Activated CD4-positive, alpha-beta T cell treated with anti-CD3 and anti-CD28 coated beads for 24 hours (primary cell): ENCODE measurements at places on chromosomes 4 and X.

DNA sequence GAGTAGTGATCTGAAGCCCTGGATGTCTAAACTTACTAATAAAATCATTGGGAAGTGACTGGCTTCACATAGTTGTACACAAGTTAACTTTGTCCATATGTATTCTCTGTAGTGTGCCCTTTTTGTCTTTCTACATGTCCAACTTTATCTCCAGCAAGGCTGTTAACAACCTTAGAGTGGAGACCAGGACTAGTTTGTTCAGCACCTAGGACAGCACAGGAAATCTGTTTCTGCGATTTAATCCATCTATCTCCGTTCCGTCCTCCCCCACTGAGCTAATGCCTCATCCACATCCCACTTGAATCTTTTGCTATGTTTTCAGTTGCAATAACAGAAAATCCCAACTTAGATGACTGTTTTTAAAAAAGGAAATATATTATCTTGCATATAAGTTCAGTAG lies 3.4 kb upstream of the ARR3 start:
- DNase-seq: no peak

- no peak for DNase-seq
Observed at GRCh38 chr4:83388313-83388676, 53.6 kb upstream of the HPSE start.

DNA sequence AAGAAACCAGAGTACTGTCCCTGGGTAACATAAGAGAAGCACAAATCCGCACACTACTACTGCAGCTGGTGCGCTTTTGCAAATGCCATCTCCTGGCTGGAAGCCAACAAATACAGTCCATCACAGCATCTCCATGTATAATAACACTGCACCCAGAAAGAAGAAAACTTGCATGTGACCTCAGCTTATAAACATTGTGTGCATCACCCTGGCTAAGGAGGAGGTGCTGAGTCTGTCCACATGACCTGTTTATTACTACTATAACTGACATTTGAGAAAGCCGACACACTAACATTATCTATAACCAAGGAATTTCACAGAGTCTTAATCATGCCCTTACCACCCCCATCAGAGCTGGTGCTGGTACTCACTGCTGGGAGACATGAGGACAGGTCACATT lies 516.8 kb downstream of the CFAP47 start:
- DNase-seq: no peak

DNA sequence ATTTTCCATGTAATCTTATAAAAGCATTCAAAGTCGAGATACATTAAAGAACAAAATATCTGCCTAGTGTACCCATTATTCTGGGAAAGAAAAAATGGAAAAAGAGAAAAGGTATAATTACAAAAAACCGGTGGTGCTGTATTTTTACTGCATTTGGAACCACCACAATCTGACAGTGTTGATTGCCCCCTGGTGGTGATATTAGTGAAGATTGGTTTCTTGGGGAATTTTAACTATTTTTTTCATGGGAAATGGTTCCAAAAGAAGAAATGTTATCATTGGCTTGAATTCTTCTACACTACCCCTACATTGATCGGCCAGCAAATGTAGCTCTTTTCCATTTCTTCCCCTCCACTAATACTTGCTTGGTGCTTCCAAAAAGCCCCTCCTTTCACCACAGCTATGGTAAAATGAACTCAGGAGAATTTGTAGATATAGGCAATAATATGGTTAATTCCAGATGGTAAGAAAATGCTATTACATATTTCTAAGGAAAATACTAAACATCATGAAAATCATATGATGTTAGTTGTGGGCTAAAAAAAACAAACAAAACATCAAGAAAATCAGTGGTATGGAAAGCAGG lies 50.0 kb downstream of the COX18 start:
- peak; percentile 9 for DNase-seq

GRCh38 chr4:139275281-139275735 lies 4.7 kb downstream of the MGARP start:
- DNase-seq: no peak

- no peak for DNase-seq
Observed at GRCh38 chrX:24594501-24594900, 52.6 kb downstream of the PCYT1B start.

DNA sequence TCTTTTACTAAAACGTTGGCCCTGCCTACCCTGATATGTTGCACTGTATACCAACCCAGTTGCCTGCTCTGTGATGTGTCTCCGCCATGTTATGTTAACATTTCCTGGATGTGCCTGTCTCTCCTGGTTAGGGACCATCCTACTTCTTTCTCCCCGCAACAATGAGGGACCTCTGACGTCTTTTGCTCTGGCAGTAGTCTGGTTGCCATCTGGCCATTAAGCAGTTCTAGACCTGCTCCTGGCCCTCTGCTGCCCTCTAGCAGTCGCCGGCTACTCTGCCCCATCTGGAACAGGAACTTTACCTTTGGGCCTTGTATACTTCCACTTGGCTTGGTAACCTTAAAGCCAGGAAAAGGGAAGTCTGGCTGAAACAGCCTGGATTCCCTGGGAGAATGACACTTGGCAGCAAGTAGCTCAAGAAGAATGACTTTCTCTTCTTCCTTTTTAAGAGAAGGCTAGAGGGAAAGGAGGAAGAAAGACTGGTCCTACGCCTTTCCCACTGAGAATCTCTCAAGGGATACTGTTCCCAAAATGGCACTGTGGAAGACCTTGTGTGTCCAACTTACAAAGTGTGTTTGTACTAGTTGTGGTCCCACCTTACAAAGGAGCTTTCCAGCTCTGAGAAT lies 63.5 kb downstream of the GPC3 start:
- peak; percentile 11 for DNase-seq

- DNase-seq: no peak
Observed at GRCh38 chr4:83046693-83047473, 11.9 kb downstream of the COPS4 start.

DNA sequence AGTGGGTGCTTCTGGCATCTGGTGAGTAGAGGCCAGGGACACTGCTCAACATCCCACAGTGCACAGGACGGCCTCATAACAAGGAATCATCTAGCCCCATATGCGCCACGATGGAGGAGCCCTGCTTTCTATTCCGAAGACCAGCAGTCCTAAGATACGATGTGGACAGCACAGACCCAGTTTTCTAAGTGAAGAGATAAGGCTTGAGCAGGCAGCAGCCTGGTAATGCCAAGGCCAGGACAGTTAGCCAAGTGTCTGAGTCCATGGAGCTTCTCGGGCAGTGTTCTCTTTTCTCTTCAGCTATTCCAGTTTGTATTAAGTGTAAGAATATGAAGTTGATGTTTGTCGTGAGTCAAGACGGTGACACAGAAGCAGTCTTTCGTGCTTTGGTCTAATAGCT lies 112.7 kb downstream of the TBL1X start:
- no peak for DNase-seq

DNA sequence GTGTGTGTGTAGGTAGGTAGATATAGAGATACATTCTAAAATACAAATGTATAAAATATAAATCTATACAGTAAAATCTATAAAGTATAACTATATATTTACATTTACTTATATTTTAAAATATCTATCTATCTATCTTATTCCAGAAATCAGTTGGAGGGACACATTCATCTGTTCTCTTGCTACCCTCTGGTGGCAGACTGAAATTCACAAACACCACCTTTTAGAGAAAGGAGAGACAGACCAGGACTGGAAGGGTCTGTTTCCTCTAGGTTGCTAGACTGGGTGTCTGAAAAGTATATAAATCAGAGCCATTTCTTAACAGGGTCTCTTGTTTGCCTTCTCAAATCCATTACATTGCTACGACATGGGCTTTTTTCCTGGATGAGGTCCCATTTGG lies 343.0 kb downstream of the OPHN1 start:
- no peak for DNase-seq

GRCh38 chr4:149884046-149884445 lies 68.4 kb upstream of the IQCM start:
- DNase-seq: no peak
